CD4-positive, CD25-positive, alpha-beta regulatory T cell (primary cell): ENCODE measurements at places on chromosomes 1 and 21. TPM values are rescaled to one million over a fixed set of nuclear protein-coding genes. Genes with fewer than 3 reads are reported as not detected.
A peak's percentile ranks its signal among the peaks of the same experiment; 100 is the strongest.

DNA sequence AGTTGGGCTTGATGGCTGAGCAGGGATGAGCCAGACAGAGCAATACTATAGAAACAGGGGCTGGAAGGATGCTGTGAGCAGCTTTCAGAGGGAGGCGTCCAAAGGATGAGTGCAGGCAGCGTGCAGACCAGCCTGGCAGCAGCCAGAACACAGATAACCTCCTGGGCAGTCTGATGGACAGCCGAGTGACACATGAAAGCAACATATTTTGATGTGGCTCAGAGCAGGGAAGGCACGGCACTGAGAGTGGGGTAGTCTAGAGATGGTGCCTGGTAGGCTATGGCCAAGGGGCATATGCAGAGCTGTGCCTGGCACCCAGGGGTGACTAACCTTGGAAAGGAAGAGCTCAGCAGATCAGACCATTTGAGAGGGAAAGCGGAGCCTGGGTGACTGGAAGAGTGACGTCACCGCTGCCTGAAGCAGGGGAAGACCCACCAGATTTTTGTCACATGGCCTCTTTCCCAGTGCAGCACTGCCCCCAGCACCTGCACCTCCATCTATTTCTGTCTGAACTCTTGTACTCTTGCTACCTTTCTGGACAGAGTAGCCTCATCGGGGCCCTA lies 3.6 kb downstream of the PINK1 start:
- no peak for DNase-seq

GRCh38 chr1:68454534-68454933 lies 4.8 kb upstream of the RPE65 start:
- no peak for DNase-seq

CTXND2 gene
- not detected for total RNA-seq

DNA sequence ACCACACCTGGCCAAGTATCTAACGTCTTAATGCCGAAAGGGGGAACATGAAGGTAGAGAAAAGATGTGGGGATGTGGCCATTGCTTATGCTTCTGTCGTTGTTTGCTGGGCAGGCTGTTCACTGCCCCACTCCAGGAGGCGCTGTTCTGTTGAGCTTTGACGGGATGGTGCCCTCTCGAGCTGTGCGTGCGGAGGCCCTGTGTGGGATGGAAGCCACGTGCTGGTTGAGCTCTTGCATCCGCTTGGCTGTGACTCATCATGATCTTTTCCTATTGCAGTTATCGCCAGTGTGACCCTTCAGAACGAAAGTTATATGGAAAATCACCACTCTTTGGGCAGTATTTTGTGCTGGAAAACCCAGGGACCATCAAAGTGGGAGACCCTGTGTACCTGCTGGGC lies 26.3 kb downstream of the MTARC1 start:
- DNase-seq = no peak

FYB2 gene
- not detected for total RNA-seq

- peak; percentile 15 for DNase-seq
Observed at GRCh38 chr1:102434421-102434820, 437.7 kb upstream of the OLFM3 start.

ECM1 gene
- 0.22 TPM for total RNA-seq

LAPTM5 gene
- 589 TPM for total RNA-seq

DNA sequence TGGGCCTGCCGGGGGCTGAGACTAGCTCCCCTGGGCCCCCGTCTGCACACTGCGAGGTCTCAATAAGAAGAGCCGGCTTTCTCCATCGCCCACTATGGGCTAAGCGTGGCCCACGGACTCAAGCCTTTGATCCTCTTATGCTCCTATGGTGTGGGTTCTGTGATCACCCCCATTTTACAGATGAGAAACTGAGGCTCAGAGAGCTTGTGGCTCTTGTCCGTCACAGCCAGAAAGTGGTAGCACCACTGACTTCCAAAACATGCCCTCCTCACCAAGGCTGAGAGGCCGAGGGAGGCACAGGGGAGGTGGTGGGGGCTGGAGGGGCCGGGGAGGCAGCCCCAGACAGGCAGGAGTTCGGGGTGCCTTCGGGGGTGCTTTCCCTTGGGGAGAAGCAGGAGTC lies 39.0 kb upstream of the CASZ1 start:
- no peak for DNase-seq

- DNase-seq = no peak
Observed at GRCh38 chr21:25501462-25501861, 105.8 kb downstream of the MRPL39 start.

- no peak for DNase-seq
Observed at GRCh38 chr1:14875524-14876509, 277.3 kb downstream of the KAZN start.

KANK4 gene
- not detected for total RNA-seq

TAL1 gene
- 4.4 TPM for total RNA-seq

CLCA1 gene
- total RNA-seq = not detected

MMP23B gene
- 4.1 TPM for total RNA-seq

DNA sequence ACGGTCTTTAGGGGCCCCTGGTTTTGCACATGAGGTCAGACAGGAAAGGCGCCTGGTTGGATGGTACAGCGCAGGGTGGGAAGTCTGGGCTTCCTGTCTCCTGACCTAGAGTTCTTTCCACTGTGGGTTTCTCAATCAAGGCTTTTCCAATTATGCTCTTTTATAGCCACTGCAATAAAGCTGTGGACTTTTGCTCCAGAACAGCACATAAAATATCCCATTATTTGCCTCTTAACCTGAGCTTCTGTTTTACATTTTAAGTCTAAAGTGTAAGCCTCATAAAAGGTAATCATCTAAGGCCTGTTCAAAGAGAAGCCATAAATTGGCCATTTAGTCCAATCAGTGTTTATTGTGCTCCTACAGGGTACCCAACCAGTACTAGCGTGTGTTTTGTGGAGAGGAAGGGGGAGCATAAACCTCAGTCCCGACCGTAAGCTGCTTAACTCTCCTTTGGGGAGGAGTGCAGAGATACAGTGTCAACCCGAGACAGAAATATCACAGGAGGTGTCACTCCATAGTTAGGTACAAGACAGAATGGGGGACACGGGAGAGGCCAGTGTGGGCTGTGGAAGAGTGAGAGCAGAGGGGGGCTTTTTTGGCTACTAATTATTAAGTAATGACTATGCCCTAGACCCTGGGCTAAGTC lies 270.0 kb downstream of the TRABD2B start:
- DNase-seq = no peak

FLG2 gene
- total RNA-seq = not detected
